ENCODE measurements at places on chromosomes 3 and 15.

GRCh38 chr3:196523841-196524240 lies 8.7 kb upstream of the SMCO1 start:
- no peak for DNase-seq

DNA sequence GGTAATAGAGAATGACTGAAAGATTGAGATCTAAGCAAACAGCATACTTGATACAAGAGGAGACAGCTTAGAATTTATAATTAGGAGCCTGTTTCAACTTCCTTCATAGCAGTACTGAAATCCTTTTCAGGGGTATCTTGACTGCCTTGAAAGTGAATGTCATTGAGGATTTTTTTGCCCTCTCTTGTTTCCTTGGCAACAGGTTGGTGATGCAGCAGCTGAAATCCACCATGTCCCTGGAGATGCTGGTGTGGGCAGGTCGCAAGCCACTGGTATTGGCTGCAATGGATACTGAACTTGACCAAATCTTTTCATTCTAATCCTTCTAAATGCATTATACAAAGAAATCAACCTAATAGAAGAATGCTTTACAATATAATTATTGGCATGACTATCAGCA lies 59.3 kb upstream of the GAP43 start:
- DNase-seq: no peak

- DNase-seq: no peak
These were observed 984 bp upstream of the DUT start for GRCh38 chr15:48330105-48330785.

GRCh38 chr15:59447367-59447766 lies 9.4 kb downstream of the FAM81A start:
- DNase-seq: no peak

- no peak for DNase-seq
These were observed 1016.5 kb downstream of the ROBO1 start for GRCh38 chr3:78751266-78751665.
